ENCODE measurements at places on chromosomes 11 and 22.

DNA sequence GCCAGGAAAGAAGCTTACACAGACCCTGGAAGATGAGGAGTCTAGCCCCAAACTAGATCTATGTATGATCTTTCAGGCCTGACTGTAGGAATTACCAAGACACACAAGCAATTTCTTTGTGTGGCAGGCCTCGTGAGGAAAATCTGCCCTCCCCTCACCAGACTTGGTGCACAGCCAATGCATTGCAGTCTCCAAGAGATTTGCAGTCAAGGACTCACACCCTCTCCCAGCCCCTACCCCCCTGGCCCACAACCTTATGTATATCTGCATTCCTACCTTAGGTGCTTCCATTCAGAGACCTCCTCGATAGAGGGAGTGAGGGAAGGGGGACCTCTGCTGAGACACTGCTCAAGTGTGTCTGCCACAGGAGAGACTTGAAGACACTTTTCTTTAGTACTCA, 9.8 kb downstream of the OR8B12 start:
- DNase-seq, result no peak

GRCh38 chr11:95845167-95845566, 54.9 kb downstream of the CEP57 start:
- no peak for DNase-seq

DNA sequence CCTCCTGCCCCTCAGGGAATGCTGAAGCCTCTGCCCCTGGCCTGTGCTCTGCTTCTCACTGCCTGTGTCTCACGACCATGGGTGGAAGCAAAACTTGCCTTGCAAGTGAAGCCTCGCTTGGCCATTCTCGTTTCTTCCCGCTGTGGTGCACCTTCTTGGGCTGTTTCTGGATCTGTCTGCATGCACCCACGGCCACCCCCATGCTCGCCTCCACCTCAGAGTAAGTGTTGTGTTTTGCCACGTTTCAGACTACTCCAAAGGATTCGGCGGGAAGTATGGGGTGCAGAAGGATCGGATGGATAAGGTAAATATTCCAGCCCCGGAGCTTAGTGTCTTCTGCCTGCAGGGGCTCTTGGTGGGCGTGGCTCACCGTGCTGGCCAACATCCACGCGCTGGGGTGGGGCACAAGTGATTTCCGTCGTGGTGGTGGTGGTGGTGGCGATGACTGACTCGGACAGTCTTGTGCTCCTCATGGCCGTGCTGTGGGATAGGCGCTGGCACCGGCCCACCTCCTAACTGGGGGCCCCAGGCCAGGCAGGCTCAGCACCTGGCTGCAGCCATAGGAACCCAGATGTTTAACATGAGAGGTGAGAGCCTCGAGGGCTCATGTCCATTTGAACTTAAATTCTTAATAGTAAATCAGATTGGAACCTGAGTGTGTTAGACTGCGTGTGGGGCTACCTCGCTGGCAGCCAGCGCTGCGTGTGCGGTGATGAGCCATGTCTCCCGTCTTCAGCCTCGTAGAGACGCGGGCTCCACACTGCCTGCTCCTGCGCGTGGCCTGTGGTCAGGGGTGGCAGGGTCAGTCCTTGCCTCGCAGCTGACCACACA, 24.6 kb downstream of the CTTN start:
- no peak for DNase-seq

GRCh38 chr11:130295657-130296056, 19.1 kb downstream of the ZBTB44 start:
- DNase-seq, result no peak

DNA sequence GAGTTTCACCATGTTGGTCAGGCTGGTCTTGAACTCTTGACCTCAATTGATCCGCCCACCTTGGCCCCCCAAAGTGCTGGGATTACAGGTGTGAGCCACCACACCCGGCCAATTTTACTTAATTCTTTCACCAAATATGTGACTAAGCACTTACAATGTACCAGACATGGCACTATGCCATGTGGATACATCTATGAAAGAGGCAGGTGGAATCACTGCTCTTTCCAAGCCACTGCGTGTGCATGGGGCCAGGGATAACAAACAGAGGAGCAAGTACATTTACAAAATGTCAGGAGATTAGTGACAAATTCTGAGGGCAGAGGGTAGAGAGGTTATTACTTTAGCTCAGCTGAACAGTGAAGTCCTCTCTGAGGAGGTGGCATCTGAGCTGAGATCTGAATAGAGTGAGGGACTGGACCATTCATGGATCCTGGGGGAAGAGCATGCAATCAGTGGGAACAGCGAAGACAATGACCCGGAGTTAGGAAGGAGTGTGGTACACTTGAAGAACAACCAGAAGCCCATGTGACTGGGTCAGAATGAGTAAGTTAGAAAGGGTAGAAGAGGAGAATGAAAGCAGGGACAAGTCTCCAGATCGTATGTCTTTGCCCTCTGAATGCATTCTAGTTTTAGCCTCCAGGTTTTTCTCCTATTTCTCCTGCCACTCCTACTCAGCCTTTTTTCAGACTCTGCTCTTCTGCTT, 38.3 kb upstream of the GRAMD1B start:
- no peak for DNase-seq

DNA sequence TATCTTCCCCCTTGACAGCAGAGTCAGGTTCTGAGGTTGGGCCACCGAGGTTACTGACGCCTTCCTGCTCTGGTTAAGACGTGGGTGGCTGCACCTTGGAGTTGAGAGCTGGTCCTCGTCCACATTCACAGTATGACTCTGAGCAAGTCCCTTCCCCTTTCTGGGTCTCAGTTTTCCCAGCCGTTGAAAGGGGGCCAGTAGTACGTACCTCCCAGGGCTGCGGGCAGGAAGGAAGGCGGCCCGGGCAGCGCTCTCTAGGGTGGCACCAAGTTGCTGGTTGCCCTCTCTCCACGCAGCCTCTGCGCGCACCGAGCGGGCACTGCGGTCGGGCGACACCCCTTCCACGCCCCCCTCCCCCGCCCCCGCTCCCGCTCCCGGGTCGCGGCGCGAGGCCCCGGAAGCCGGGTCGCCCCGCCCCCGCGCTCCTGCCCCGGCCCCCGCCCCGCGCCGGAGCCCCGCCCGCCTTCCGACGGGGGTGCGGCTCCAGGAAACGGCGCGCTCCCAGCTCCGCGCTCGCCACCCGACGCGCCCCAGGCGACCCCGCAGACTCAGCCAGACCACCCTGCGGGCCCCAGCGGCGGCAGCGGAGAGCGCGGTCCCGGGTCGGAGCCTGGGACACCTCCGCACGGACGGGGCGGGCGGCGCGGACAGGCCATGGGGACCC, at the start of gene EHBP1L1:
EHBP1L1 (plus strand) TSS at position 486 of the 664 bp plus-strand sequence. CDS start 250 bp downstream, outside the sequence.
- peak; percentile 89 for DNase-seq

DNA sequence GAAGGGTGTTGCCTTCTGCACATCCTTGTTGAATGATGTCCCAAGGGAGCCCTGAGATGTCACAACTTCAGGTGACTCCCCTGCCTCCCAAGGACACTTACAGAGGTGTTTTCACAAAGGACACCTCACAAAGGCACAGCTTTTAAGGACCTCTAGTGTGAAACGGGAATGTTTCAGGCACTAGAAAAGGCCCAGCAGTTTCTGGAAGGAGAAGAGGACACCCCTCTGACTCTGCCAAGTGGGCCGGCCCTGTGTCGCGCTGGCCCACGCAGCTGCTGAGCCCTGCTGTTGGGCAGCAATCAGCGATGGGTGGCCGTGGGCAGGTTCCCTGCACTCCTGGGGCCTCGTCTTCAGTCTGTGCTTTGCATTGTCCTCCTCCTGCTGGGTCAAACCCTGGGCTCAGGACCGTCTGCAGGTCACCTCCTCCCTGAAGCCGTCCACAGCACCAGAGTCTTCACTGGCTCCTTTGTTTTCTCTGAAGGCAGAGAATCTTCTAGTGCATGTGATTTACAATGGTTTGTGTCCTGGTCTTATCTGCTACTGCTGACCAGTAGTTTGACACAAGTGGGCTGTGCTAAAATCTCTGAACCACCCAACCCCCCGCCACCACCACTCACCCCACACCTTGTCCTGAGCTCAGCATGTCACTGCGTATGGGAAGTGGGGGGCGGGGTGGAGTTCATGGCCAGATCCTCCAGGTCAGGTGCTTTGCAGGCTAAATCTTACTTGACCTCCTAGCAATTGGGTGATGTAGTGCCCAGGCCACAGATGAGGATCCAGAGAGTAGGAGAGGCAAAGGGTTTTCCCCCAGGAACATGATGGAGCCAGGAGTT, 3.2 kb downstream of the LINC01488 start:
- DNase-seq, result no peak

- no peak for DNase-seq
Measured at GRCh38 chr11:1830322-1831223, 4.2 kb upstream of the SYT8 start.

- no peak for DNase-seq
Measured at GRCh38 chr22:29886596-29886995, 3.6 kb downstream of the MTMR3 start.

GRCh38 chr22:30680991-30681770, 13.5 kb upstream of the OSBP2 start:
- no peak for DNase-seq

- DNase-seq, result no peak
Measured at GRCh38 chr11:107719557-107720302, 7.9 kb upstream of the SLN start.

DNA sequence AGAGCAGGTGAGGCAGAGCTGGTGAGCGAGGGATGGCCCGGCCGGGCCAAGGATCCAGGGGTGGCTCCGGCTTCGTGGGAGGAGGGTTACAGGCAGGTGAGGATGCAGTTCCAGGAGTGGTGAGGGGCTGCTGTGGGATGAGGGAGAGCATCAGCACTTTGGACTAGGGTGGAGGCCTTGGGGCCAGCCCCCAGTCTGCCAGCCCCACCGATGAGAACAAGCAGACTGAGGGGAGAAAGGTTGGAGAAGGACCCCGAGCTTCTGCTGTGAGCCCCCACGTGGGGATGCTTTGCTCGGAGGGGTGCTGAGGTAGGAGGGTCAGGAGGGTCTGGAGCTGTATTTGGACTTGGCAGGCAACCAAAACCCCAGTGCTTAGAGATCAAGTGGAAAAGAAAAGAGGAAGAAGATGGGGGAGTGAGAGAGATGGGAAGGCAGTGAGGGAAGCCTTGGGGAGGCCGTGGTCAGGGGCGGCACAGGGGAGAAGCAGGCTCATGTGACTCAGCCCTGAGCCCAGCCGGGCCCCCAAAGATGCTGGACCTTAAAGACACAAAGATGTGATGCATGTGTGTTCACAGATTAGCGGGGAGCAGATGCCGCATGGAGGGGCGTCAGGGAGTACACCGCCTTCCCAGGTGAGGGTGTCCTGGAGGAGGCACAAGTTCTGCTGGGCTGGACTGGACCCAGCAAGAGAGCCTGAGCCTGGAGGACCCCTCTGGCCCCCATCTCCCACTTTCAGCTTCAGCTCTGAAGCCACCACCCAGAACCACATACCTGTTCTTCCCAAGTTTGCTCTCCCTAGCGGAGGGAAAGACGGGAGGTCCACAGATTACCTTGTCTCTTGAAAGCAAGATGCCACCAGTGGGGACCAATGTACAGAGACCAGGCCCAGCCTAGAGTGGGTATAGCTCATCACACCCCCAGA, 91.3 kb downstream of the CDKN1C start:
- peak; percentile 39 for DNase-seq

DNA sequence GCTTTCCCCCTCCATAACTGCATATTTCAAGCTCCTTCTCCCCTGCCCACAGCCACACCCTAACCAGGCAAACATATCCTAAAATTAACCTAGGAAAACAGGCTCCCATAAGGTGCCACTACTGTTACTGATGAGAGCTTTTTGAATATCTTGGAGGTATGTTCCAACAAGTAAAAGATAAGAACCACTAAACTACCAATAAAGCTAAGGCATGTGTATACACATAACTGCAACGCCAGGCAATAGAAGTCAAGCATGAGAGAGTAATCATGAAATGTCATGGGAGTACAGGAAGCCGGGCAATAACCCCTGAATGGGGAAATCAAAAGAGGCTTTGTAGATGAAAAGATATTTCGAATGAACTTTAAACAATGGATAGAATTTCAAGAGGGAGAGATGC, 9.3 kb downstream of the MMP13 start:
- DNase-seq, result no peak

GRCh38 chr11:126339863-126340434, 15.5 kb upstream of the ST3GAL4 start:
- no peak for DNase-seq

- DNase-seq, result no peak
Measured at GRCh38 chr11:118088531-118088930, 1.8 kb upstream of the SMIM35 start.

DNA sequence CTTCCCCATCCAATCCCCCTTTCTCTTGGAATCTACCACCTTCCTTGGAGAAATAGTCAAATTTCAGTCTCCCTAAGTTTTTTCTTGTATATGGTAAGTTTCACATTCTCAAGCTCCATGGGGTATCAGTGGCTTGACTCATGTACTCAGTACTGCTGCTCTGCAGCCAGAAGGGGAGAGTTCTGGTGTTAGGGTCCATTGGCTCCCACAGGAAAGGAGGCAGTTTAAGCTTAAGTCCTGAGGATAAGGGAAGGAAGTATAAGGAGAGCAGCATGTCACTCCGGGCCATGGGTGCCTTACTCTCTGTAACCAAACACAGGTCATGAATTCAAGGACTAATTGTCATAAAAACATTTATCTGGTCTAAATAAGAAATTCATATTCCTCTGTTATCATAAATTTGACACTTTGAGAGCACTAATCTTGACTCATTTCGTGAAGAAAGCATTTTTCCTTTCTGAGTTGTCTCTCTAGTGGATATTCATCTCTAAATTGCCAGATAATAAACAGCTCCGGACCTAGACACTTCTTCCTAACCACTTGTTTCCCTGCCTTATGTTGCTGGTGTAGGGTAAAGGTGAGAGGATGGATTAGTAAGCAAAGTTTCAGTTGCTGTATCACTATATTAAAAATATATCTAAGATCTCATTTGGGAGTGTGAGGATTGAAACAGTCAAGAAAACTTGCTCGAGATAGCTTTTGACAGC, 20.1 kb upstream of the SORL1 start:
- DNase-seq, result no peak

GRCh38 chr22:31119026-31119717, 3.6 kb upstream of the INPP5J start:
- no peak for DNase-seq

GRCh38 chr11:85685820-85686459, at the start of gene CCDC89:
Gene CCDC89 (minus strand): TSS chr11:85686195. CDS start chr11:85686130, 65 bp downstream.
- DNase-seq, result no peak

- DNase-seq, result no peak
Measured at GRCh38 chr11:25876456-25876965, 455.4 kb upstream of the ANO3 start.

DNA sequence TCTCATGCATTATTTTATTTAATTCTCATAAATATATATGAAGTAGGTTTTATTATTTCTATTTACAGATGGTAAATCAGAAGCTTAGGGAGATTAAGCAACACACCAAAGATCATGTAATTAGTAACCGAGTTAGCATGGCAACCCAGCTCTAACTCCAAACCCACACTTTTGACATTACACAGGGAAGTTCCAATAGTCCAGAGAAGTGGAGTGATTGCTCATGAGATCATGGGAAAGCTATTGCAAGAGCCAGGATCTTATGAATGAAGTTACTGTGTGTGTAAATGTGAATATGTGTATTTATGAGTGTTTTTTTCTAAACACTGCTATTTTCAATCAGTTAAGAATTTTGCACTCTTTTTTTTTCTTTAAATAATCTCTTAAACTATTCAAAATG, 225.8 kb upstream of the KIRREL3 start:
- no peak for DNase-seq

GRCh38 chr22:32830473-32830872, 29.0 kb downstream of the TIMP3 start:
- DNase-seq, result no peak
